HCEC 1CT (cell line): ENCODE measurements at places on chromosomes 6 and 20.

GRCh38 chr20:6044115-6044514 lies 9.7 kb downstream of the LRRN4 start:
- no peak for DNase-seq

- DNase-seq: no peak
These were observed 149.5 kb downstream of the ANKRD60 start for GRCh38 chr20:58078741-58079522.

DNA sequence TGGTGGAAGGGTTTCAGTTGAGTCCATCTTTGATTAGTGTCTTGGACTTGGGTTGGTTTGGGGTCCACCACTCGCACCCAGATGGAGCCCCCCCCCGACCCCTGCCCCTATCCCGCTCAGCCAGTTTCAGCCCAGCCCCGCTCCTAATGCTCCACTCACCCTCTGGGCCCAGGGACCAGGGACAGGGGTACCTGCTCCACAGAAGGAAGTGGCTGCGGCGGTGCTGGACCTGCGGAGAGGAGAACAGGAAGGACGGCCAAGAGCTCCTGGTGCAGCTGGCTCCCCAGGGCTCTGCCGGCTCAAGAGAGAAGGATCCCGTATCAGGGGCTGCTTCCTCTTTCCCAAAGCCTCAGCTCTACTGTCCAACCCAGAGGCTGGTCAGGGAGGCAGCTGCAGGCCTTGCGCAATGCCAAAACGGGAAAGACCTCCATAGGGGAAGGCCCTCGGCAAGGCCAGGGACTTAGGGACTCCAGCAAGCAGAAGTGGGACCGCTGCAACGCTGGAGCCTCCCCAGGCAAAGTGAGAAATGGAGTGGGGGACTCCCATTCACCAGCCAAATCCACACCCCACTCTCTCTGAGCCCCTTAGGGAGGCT lies at the start of gene SIGLEC1:
TSS of gene SIGLEC1 (minus strand) at position 322 of the 595 bp plus-strand sequence. CDS start 5,472 bp downstream, outside the sequence.
- DNase-seq: no peak

- DNase-seq: no peak
These were observed 42.4 kb downstream of the POPDC3 start for GRCh38 chr6:105137388-105137787.
